ENCODE measurements at places on chromosomes 2 and 18.

GRCh38 chr2:112634153-112634873 lies 11.4 kb upstream of the SLC20A1 start:
- DNase-seq = no peak

DNA sequence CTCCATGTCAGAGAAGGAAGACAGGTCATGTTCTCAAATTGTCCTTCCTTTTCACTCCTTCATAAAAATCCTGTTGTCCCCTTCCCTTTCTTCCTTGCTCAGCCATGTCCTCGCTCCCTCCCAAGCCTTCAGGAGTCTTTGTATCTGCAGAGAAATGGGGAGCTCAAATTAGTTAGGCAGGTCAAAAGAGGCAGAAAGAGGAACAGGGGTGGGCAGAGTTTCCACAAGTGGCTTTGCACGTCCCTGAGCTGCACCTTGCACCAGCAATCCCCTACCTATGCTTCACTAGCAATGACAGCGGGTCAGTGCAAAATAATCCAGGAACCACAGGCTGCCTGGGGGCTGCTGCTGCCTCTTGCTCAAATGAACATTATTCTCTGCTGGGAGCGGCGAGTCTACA lies 152.1 kb upstream of the ITGA6 start:
- no peak for DNase-seq

DNA sequence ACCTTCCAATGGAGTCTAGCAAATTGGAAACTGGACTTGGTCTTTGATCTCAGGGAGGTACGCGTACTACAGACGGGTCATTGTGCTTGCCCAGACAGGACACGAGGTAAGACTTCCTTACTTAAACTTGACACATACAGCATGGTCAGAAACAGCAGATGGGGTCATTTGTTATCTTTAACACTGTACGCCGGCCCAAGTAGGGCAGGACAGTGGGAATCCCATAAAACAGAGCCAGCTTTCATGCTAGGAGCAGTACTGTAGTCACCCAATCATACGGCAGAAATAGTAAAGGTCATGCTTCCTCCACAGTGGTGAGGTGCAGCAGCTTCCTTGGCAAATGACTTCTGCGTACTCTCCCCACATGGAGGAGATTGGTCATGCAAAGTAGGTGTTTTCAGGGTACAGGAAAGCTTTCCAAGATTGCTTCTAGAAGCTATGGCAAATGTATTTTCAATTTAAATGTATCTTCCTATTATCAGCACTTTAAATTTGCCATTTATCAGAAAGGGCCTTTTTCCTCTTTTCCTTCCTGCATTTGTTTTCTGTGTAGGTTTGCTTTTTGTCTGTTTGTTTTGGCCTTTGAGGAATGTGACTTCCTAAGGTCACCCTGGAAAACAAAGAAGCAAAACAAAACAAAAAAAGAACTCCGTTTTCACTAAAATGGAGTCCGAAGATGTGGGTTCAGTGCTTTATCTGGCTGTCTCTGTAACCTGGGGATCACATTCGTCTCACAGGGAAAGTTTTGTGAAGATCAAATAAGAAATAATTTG lies 74.0 kb upstream of the DSG1 start:
- no peak for DNase-seq

GRCh38 chr2:18117592-18117991 lies 239.1 kb downstream of the KCNS3 start:
- DNase-seq = peak; percentile 86

DNA sequence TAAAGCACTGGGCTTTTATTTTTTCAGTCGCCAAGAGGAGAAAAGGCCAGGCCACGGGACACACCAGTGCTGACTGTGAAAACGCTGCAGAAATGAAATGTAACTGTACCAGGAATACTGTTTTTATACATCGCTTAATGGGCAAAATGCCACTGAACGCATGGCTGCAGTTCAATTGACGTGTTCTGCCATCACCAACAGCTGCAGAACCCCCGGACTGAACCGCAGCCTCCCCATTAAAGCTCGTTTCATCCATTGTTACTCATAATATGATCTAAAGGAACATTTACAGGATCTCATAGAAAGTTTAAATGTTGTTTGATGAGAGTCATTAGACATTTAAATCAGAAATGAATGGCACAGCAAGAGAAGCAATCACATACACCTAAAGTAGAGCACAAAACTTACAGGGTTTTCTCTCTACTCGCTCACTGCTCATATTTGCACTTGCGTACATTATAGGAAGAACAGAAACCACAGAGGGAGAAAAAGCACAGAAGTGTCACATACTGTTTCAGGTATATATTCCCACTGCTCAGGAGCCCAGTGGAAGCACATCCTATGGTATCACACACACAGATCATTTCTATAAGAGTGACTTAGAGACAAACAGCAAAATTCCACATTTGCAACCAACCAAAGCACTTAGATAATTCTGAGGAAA lies 35.3 kb downstream of the TCF4 start:
- DNase-seq = no peak

DNA sequence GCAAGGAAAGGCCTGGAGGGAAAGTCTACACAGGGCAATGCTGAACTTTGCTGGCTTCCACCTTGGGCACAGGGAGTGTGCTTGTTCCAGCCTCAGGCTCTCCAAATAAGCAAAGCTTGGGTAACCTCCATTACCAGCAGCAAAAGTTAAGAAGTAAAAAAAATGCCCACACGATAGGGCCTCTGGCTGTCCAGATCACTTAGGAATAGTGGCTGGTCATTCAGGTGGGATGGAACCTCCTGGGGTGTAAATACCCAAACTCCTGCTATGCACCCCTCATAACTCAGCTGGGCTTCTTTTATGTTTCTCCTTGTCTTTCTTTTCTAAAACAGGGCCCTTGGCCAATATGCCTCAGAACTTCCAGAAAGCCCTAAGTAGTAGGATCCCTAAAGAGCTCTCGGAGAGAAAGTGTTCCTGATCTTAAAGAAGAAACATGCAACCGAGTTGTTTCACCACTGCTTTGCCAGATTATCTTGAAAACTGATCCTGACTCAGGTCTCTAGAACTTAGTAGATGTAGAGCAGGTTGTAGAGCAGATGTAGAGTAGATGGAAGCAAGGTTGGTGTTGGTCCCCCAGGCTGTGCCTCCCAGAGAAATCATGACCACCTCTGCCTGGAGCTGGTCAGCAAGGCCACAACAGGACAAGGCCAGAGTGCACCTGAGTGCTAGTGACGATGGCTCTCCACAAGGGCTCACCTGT lies 2.0 kb upstream of the OSR1 start:
- DNase-seq = no peak

GRCh38 chr2:164510895-164511294 lies 110.4 kb downstream of the GRB14 start:
- DNase-seq = no peak

DNA sequence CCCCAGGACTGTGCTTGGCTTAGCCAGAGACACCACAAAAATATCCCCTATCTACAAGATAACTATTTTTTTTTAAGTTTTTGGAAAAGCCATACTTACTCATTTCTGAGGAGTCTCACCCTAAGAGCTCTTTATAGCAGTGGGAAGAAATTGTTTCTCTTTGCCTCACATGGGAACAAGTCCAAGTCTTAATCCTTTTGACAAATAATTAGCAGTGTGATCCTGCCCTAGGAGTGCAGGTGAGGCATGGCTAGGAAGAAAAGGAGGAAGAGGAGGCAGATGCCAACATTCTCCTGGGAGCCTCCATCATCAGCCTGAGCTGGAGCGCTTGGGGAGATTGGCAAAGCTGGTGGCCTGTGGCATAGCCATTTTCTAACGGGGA lies 115.6 kb downstream of the STPG4 start:
- no peak for DNase-seq

DNA sequence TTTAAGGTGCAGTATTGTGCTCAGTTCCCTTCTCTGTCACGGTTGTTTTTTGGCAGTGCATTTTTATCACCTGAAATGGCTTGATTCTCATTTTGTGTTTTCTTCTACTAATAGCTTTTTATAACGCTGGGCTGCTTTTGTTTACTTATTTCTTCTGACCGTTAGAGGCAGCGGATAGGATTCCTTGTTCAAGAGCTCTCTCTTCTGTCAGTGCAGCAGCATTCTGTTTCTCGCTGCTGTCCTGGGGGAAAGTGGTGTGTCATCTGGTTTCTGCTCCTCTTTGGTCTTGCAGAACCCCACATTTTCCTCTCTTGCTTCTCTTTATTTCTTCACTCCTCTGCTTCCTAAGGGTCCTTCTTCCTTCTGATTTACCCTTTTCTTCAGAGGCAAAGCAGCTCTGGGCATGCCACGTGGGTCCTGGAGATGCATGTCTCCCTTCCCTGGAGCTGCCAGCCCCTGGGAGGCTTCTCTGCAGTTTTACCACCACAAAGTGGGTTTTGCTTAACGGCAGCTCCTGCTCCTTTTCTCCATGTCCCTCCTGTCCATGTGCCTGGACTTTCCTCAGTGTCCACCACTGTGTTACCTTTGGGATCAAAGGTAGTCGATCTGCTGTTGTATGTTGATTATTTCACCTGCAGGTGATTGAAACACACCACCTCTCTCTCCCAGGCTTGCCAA lies 47.3 kb upstream of the SNTG2 start:
- DNase-seq = no peak

GRCh38 chr2:120105360-120105759 lies 92.5 kb downstream of the EPB41L5 start:
- peak; percentile 57 for DNase-seq

DNA sequence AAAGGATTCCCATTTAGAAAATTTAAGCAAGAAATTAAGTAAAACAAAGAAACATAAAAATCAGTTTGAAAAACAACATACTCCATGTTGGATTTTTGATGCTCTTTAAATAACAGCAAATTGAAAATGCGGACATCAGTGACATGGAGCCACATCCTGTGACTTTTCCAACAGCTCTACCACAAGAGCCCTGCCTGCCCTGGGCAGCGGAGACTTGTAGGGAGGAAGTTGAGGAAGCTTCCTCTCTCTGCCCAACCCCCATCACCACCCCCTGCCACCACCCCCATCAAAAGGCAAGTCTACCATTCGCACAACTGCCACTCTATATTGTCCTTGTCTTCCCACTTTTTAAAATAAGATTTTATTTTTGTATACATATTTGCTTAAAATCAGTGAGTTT lies 32.8 kb upstream of the DAPL1 start:
- DNase-seq = no peak

DNA sequence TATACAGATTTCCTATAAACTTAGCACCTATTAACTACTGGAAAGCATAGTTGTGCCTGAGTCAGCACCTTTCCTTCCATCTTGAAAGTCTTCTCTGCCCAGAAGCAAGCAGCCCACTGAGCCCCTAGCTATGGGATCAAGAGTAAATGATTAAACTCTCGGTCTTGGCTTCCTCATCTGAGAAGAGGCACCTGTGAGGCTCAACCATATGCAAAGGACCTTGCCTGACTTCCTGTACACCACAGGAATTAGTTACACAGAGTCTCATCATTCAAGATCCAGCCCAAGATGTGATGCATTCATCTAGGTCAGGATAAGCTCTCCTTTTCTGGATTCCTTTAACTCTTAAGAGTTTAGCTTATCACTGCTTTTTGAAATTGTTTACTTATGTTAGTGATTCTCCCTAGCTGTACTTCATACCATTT lies 96.0 kb downstream of the CDH2 start:
- no peak for DNase-seq

- no peak for DNase-seq
Observed at GRCh38 chr2:46335391-46336282, 38.4 kb downstream of the EPAS1 start.

DNA sequence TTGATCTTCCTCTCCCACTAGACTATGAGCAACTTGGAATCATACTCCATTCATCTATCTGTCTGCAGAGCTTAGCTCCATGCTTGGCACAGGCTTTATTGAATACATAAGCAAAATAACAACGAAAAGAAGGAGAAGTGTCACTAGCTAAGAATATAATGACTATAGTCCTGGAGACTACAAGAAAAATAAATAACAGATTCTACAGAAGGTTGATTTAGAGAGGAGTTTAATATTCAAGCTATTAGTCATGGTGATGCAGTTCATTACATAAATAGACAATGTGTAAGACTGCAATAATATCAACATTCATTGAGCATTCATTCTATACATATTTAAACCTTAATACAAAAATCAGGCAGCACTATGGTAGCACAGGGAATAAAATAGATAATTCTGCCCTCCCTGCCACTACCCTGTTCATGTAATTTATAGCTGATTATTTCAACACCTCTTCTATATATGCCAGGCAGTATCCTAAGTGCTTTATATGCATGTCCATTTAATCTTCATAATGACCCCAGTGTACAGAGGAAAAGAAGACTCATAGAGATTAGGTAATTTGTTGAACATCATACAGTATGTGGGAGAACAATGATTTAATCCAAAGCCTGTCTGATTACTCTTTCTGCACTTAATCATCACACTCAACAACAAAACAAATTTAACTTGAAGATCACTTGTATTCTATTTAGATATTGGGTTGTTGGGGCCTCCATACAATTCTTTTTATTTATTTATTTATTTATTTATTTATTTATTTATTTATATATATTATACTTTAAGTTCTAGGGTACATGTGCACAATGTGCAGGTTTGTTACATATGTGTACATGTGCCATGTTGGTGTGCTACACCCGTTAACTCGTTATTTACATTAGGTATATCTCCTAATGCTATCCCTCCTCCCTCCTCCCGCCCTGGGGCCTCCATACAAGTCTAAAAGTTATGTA lies 165.3 kb downstream of the RNF152 start:
- no peak for DNase-seq

DNA sequence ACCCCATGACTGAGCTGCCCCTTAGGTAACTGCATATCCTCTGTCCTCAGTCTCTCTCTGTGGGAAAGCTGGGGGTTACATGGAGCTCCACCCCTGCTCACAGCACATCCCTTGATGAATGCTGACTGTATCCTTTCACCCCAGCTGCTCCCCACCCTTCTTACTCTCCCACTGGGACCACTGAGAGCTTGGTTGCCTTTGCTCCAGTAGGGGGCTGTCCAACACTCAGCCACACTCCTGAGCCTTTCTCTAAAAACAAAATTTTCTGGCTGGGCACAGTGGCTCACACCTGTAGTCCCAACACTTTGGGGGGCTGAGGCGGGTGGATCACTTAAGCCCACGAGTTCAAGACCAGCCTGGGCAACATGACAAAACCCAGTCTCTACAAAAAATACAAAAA lies 89.2 kb upstream of the MSH2 start:
- DNase-seq = no peak

DNA sequence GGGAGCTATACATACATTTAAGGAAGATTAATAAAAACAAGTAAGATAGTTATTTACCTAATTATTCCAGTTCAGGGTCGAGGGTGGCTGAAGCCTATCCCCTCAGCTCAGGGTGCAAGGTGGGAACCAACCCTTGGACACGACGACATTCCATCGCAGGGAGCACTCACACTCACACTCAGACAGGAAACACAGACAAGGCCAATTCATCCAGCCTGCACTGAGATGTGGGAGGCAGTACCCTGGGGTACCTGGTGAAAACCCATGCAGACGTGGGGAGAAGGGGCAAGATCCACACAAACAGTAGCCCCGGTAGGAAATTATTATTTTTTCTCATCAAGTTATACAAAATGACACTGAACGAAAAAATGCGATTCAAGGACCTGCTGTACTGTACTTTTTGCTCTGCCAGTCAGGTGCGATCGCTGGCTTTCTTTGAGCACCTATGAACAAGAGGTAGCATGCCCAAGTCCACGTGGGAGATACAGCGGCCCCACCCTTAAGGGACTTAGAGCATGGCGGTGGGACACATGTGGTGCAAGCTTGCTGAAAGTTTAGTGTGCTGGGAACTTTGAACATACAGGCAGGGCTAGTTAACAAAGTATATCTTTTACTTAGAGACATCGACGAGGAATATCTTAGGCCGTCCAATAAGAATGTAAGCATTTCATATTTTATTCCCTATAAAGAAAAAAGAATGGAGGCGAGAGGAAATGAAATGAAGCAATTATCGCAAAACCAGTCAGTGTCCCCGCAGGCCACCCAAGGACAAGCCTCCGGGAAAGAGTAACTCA lies 624 bp downstream of the METTL8 start:
- peak; percentile 86 for DNase-seq
